EL (cell line): ENCODE measurements at places on chromosomes 1 and 21.

DNA sequence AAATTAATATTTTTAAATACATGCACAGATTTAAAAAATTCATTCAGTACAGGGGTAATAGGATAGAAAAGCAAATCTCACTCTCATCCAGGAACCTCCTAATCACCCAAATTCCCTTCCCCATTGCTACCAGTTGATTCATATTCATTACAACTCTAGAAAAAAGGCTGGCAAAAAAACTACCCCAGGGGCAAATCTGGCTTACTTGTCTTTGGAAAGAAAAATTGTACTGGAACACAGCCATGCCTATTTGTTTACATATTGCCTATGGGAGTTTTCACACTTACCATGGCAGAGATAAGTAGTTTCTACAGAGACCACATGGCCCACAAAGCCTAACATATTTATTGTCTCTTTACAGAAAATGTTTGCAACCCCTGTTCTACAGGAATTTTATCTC, 8.9 kb upstream of the RBM34 start:
- peak; percentile 13 for DNase-seq

GRCh38 chr1:7942214-7942921, 1.7 kb upstream of the TNFRSF9 start:
- DNase-seq: peak; percentile 34

- DNase-seq: no peak
Measured at GRCh38 chr1:8095584-8095983, 69.5 kb upstream of the ERRFI1 start.

DNA sequence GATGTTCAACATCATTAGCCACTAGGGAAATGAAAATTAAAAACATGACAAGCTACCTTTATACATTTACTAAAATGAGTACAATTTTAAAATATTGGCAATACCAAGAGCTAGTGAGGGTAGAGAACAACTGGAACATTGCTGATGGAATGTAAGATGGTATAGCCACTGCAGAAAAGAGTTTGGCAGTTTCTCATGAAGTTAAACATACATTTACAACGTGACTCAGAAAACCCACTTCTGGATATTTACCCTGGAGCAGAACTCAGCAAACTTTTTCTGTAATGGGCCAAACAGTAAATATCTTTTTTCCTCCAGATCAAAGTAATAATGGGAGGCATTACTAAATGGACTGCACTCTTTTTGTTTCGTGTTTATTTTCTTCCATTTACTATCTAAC, 22.1 kb downstream of the LPGAT1 start:
- no peak for DNase-seq

DNA sequence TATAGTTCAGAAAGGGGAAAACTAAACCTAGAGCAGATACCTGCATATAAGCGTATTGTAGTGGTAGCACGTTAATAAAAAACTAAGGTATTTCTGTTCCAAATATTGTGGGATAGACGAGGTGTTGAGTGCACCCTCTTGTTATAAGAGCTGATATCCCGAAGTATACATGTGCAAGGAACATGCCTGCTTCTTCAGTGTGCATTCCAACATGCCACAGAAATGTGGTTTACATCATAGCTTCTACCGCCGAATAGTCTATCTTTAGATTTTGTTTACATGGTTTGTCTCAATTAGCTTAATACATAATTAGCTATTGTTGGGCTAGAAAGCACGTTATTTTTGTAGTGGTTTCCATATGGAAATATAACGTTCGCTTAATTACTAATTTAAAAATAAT, 2.2 kb downstream of the CHRM3 start:
- peak; percentile 28 for DNase-seq

DNA sequence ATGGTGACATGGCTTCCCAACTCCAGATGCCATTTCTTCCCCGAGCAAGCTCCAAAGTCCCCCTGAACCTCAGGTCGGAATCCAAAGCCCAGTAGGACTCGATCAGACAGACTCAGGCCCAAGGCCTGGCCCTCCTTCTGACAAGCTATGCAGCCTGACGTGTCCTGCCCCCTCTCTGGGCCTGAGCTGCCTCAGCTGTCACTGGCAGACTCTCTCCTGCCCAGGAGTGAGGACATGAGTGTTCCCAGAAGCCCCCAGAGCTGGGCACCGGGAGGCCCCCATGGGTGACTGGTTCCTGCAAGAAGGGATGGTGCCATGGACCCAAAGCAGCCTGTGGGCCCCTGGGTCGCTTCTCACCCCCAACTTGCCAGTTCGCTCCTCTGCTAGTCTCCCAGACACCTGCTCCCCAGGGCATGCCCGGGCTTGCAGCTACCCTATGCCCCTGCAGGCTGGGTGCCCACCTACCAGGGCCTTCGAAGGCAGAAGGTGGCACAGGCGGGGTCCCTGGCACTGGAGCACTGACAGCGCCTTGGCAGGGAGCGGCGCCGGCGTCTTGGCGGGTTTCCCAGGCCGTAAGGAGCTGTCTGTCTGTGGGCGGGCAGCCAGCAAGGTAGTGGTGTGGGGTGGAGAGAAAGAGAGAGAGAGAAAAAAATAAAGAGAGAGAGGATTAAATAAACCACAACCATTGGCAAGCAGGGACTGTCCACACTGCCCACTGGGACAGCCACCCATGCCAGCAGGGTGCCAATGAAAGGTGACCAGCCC, 2.3 kb downstream of the EDN2 start:
- no peak for DNase-seq

DNA sequence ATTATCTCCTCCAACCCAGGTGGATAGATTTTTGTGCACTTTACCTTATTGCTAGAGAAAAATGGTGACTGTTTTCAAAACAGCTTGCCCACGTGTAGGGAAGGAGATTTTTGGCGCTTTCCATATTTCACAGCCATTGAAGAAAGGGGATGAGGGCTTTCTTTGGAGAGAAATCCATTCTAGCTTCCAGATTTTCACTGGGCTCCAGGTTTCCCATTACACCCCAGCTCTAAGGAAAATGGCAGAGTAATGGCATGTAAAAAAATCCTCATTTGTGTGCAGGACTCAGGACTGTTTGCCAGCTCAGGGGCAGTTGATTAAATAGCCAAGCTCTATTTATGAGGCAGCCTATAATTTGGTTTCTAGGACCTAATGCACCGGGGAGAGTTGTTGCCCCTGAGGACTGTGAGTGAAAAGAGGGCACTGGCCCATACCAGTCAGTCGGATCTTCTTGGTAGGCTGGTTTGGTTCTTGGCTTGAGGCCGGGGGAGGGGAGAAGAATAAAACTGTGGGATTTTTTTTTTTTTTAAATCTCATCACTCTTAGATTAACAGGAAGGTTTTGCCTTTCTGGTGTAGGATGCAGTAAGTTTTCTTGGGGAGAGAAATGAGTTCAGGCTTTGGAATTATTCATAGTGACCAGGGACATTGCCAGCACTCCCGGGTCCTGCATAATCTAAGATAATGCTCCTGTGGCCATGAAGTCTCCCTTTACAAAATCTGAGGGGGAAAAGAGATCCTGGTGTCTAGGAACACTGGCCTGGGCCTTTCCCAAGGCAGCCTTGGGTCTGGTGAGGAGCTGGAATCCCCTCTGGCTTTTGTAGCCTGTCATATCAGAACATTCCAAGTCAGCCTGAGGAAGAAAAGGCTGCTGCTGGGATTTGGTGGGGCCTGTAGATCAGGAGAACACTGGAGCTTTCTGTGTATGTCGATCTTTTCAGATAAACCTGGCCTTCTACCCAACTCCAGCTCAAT, 1.9 kb upstream of the ARID1A start:
- no peak for DNase-seq

DNA sequence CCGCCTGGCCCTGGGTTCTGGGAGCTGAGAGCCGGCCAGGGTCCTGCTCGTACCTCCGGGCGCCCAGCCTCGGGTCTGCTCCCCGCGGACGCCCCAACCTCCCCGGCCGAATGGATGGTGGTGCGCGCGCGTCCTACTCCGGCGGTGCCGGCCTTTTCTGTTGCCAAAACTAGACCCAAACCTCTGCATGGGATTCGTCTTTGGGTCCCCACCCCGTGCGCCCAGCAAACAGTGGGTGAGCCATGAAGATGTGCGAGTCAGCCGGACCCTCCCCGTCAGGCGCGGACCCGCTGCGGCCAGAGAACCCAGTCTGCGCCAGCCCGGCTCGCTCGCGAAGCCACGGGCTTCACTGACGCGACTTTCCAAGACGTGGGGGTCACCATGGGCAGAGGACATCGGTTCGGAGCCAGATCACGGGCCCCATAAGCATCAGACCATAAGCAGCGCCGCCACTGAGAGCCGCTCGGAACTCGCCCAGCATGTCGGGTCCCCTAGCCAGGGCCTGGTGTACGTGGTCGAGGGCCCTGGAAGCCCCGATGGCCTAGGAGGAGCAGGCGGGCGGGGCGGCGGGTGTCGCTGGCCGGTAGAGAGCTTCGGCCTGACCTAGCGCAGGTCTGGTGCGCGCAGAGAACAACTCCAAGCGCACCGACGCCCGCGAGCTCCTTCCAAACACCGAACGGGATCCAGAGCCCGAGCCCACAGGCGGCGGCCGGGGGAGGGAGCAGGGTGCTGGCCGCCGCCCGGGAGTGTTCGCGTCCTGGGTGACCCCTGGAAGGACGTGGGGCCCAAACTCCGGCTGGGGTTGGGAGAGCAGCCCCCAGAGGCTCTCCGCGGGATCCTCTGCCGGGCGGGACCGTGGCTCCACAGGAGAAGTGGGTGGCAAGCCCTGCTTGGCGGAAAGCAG, 1.0 kb upstream of the TP73 start:
- DNase-seq: no peak

DNA sequence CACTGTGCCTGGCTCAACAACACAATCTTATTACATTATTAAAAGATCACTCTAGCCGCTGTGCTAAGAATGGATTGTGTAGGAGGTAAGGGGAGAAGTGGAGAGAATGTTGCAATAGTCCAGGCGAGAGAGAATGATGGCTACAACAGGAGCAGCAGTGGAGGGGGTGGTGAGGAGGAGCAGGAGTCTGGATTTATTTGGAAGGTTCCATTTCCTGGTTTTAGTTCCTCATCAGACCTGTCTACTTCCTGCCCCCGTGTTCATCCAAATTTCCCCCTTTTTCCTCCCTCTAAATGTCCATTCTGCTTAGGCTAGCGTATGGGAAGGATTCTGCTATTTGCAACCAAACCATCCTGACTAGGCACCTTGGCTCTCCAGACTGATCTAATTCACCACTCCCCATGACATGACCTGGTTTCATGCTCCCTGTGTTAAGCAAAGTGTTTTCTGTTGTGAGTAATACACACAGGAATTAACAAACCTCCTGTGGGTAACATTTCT, 35.1 kb upstream of the EYA3 start:
- peak; percentile 84 for DNase-seq

DNA sequence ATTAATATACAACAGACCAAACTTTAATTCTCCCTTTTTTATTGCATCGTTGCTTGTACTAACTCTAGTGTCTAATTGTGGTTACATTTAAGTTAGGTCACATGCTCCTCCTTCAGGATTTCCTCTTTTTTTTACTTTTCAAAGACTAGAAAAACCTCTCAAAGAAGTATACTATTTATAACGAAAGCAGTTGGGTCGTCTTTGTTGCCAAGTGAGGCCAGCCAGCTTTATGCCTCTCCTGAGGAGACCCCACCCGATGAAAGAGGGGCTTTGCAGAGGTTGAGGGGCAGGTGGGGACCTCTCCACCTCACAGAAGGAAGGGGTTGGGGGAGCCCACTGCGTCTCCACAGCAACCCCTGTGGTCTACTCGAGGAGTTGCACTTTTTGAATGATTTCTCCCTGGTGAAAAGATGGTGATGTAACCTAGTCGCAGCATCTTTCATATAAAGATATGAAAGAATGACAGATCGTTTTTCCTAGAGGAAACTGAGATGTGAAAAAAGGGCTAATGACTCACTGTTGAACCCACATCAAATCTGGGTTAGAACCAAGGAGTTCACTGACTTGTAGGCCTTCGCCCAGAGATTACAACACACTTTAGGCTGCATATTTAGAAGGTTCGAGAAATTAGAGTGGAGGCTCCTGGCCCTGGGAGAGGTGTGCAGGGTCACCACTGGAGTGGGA, 6.4 kb downstream of the TGFB2 start:
- DNase-seq: peak; percentile 54

DNA sequence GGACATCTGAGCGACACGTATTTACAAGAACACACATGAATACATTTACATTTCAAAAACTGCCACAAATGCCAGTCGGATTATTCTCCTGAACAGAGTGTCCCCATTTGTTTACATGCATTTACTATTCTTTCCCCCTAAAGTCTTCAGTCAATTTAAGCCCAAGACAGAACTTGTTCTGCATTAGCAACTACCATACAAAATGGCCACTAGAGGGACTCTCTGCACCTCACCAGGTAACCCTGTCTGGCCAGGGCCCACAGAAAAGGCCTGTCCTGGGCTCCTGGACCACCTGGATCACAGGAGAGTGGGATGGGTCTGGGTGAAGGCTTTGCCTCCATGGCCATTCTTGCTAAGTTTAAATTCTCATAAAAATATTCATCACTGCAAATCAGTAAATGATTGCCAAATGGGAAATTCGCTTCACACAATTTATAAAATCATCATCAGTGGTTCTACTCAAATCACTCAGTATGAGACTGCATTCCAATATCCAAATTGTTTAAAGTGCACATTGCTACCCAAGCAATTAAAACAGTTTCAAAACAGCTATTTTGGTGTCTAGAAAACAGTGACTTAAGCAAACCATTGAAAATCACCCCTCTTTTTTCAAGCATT, 12.5 kb upstream of the GUCA2A start:
- DNase-seq: peak; percentile 42

- peak; percentile 52 for DNase-seq
Measured at GRCh38 chr1:183480971-183481441, 8.7 kb downstream of the SMG7 start.

GRCh38 chr1:60573121-60573520, 499.6 kb upstream of the C1orf87 start:
- DNase-seq: no peak
